Germinal center (tissue), 1 donor: ENCODE measurements at places on chromosomes 6 and 20.
A peak's percentile ranks its signal among the peaks of the same experiment; 100 is the strongest.

DNA sequence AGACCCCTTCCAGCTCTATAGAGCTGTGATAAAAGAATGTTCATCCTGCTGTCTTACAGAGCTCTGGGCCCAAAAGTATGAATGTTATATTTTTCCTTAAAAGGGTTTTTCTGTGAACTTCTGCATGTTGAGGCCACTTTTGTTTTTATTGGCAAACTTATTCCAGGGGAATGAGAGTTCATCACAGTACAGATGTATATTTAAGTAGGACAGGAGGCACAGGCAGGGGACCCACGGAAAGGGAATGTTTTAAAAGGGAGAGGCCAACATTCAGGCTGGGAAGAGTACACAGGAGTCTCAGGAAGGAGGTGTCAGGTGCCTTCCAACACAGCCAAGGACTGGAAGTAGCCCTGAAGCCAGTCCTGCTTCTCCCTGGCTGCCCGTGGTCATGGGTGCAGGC lies 148.4 kb downstream of the EYA2 start:
- no peak for DNase-seq

DNA sequence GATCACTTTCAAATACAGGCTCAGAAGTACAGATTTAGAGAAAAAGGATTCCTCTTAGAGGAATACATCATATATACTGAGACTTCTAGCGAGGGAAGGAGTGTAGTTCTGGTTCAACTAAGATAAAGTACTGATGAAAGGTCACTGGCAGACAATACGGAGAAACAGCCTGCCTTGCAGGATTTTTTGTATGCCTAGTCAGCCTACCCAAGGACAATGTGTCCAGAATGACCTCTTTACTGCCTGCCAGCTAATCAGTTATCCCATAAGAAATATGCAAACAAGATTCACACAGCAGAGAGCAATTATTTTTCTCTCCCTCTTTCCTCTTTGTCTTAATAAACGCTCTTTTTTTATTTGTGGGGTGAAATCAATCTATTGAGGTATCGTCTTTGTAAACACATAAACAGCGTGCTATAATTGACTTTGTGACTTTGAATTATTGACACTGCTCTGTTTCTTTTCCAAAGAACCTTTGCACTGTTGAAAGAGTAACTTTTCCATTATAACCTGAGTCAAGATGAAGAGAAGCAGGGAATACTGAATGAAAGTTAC lies 1.4 kb upstream of the TSPYL4 start:
- no peak for DNase-seq

GRCh38 chr6:145082359-145082758 lies 653.0 kb downstream of the EPM2A start:
- DNase-seq: no peak

- DNase-seq: no peak
Observed at GRCh38 chr20:31845300-31845863, at the start of gene FOXS1. TSS of gene FOXS1 (minus strand) at chr20:31845604. CDS start at chr20:31845542, 62 bp downstream.

GRCh38 chr6:30041821-30042220 lies 19.2 kb upstream of the POLR1H start:
- no peak for DNase-seq

GRCh38 chr6:88780714-88781389 lies 182.6 kb downstream of the RNGTT start:
- DNase-seq: peak; percentile 42

- DNase-seq: peak; percentile 46
Observed at GRCh38 chr6:33297406-33297955, 1.3 kb downstream of the RGL2 start.

DNA sequence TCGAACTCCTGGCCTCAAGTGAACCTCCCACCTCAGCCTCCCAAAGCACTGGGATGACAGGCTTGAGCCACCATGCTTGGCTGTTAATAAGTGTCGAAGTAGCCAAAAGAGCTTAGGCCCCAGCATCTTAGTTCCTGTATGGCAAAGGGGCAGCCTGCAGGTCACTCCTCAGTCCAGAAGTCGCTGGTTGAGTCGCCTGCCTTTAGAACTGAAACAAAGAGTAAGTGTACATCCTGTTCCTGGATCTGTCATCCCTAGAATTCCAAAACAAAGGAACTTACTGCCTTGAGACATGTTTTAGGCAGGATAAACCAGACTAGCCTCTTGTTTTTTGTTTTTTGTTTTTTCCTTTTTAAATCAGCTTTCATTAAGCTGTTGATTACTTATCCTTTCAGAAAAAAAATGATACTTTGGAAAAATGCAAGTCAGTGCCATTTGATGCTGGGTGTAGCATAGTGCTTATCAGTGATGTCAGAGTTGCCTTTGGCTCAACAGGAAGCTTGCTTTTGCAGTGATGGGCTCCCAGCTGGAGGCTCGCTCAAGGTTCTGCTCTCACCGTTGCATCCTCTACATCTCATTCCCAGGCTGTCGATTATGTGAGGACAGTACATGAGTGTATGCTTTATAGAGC lies 9.0 kb downstream of the ACTR5 start:
- no peak for DNase-seq

- no peak for DNase-seq
Observed at GRCh38 chr6:7050004-7050403, 57.8 kb upstream of the RREB1 start.

- DNase-seq: no peak
Observed at GRCh38 chr6:127031511-127031910, 87.0 kb upstream of the RSPO3 start.

DNA sequence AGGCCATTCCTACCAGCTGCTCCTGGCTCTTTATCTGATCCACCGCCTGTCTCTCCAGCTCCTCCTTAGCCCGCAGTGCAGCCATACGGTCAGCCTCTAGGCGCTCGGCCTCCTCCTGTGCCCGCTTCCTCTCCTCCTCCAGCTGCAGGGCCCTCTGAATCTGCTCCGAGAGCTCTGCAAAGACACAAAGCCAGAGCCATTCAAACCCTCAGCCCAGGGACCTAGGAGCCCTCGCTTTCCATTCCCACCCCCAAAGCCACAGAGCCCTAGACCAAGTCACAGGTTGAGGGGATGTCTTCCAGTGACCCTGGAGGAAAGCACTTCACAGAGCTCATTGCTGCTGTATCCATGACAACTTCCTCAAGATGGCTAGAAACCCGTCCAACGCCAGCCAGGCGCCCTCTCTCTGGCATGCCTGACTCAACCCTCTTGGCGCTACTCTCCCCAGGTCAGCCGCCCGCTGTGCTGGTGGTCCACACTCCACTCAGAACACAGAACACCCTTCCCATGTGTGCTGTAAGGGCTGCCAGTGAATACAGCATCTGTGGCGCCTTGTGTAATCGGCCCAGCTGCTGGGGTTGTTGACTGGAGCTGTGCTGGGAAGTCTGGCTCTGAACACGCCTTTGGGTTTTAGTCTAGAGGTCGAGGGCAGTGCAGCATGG lies 49.3 kb downstream of the EZR start:
- no peak for DNase-seq

- DNase-seq: no peak
Observed at GRCh38 chr6:142154336-142154735, 7.3 kb downstream of the VTA1 start.

GRCh38 chr6:139586273-139586672 lies 211.8 kb upstream of the CITED2 start:
- DNase-seq: no peak

DNA sequence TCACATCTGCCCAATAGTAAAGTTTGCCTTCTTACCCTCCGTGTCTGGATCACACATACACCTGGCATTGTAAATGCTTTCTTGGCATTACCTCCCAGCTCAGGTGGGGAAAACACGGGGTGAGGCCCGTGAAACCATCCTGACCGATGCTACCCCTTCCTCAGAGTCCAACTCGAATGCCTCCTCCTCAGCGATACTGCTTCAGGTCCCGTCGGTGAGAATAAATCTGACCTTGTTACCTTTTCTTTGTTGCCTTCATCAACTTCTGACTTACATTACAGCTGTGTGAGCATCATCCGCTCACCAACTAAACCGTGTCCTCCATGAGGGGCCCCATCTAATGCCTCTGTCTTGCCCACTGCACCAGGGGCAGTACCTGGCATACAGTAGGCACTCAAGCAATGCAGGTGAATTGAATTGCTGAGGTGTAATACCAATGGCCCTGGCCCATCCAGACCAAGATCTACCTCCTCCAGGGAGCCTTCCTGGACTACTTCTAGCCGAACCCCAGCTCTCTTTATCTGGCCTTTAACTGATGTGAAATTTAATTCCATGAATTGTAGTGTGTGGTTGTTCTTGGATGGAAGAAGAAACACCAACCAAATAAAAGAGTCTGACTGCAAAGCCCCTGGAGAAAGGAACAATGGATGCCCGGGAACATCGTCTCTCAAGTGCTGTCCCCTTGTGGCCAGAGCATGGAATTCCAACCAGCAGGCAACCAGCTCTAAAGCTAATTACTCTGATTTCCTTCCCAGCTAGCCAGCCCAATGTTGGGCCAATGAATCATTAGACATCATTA lies 141.5 kb downstream of the ANKRD60 start:
- DNase-seq: peak; percentile 28

- DNase-seq: no peak
Observed at GRCh38 chr6:37011656-37012378, 6.4 kb downstream of the FGD2 start.

- DNase-seq: peak; percentile 19
Observed at GRCh38 chr6:15363523-15364400, 117.9 kb downstream of the JARID2 start.

- DNase-seq: no peak
Observed at GRCh38 chr6:56795466-56796195, 152.9 kb upstream of the DST start.

DNA sequence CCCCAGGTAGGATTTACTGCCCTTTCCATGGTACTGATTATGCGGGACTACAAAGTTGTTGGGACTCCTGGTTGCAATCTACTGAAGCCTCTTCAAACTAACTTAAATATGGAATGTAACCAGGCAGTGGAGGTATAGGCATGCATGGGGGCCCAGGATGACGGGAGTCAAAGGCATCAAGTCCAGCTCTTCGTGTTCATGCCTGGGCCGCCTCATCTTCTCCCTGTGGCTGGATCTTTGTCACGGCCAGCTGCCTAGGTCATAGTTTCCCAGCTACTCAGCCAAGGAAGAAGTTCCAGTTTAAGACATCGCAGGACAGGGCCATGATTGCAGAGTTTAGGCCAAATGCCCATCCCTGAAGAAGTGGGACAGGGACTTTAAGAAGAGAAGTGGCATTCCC lies 20.5 kb downstream of the LYRM2 start:
- no peak for DNase-seq
